ENCODE measurements at places on chromosomes 7 and 10. TPM values are rescaled to one million over a fixed set of nuclear protein-coding genes. Genes with fewer than 3 reads are reported as not detected.

DNA sequence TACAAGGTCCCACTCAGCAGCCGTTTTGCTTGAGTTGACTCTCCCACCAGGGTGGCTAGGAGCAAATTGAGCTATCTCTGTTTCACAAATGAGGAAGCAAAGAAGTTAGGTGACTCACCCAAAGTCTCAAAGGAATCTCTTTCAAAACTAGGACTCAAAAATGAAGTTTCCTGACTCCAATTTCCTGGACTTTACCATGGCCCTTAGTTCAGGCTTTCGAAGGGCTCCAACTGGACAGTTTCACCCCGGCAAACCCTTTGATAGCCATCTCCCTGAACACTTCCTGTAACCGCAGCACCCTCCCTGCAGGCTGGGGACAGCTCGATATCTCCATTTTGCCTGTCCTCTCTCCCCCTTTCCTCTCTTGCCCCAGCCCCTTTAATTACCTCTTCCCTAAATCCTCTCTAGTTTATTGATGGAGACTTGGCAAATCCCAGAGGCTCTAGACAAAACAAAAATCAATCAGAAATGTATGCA, 4.7 kb upstream of the AFAP1L2 start:
- H3K4me1 ChIP-seq, result no peaks in the 10 kb centered on the region
- H3K36me3 ChIP-seq, result no peaks in the 10 kb centered on the region
- no peak overlapping the region for H3K4me3 ChIP-seq
- H3K27me3 ChIP-seq, result peaks cover 28% of the 10 kb centered on the region
- H3K27ac ChIP-seq, result no peak overlapping the region

GRCh38 chr10:47043928-47044538, 132.8 kb downstream of the PTPN20 start:
- peaks cover 4% of the 10 kb centered on the region for H3K4me1 ChIP-seq
- H3K27ac ChIP-seq, result no peak overlapping the region
- DNase-seq, result no peak
- H3K4me3 ChIP-seq, result no peak overlapping the region

- H3K4me1 ChIP-seq, result no peaks in the 10 kb centered on the region
- H3K4me3 ChIP-seq, result no peak overlapping the region
- H3K36me3 ChIP-seq, result peaks cover 11% of the 10 kb centered on the region
- H3K27ac ChIP-seq, result no peak overlapping the region
- DNase-seq, result no peak
These were observed 84.4 kb downstream of the MKLN1 start for GRCh38 chr7:131412031-131412430.

SPDYE2B gene
- total RNA-seq, result not detected

Data from activated T-helper 1 cell treated with anti-CD3 and anti-CD28 coated beads, Interleukin-12 subunit alpha, Interleukin-12 subunit beta, Interleukin-2, Interleukin-4 antibody, amounts not matched to agents 30 ng/mL and 10 ng/mL and 1 ng/mL, durations not matched to agents 14 hours and 24 hours and 36 hours (primary cell).